ENCODE measurements at places on chromosomes 12 and 14.

- no peak for DNase-seq
Measured at GRCh38 chr14:92884410-92884809, 38.5 kb upstream of the CHGA start.

GRCh38 chr12:83172866-83173649 is 486.4 kb downstream of the TMTC2 start:
- DNase-seq = no peak

DNA sequence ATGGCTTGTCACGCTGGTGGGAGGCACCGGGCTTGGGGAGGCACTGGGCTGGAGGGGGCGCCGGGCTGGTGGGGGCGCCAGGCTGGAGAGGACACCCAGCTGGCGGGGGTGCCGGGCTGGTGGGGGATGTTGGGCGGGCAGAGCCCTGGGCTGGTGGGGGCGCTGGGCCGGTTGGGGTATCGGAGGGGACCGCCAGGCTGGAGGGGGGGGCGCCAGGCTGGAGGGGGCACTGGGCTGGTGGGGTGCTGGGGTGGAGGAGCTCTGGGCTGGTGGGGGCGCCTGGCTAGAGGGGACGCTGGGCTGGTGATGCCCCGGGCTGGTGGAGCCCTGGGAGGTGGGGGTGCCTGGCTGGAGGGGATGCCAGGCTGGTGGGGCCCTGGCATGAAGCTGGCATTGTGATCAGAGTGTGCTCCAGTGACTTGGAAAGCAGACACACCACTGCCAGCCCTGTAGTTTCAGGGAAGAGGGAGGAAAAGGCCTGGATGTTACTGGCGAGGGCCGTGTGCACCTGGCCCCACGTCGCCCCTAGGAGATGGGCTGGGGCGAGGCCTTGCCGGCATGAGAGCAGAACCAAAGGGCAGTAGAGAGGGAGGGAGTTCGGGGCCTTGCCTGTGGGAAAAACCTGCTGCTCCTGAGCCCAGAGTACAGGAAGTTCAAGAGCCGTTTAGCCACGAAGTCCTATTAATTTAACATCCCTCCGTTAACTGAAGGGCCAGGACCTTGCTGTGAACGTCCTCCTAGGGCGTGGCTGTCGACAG is 13.1 kb downstream of the TEDC1 start:
- no peak for DNase-seq

- no peak for DNase-seq
Measured at GRCh38 chr14:69960296-69960695, 81.1 kb downstream of the SMOC1 start.

DNA sequence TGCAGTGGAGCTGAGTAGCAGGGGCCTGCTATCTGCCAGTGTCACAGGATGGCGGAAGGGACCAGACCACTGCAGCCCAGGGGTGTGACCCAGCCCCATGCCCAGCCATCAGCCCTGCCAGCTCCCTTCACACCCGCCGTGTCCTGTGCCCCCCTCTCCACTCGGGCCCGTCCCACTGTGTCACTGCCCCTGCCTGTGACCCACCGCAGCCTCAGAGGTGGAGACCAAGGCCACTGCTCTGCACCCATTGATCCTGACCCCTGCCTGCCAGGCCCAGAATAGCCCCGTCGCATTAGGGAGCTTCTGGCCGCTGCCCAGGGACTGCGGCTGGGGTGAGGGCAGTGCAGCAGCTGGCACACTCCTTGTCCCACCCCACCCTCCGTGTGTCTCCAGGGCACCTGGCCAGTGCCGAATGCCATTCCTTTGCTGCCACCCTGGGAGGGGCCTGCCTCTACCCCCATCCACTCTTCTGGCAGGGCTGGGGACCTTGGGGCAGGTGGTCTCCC is 2.1 kb upstream of the CRIP2 start:
- DNase-seq = no peak

DNA sequence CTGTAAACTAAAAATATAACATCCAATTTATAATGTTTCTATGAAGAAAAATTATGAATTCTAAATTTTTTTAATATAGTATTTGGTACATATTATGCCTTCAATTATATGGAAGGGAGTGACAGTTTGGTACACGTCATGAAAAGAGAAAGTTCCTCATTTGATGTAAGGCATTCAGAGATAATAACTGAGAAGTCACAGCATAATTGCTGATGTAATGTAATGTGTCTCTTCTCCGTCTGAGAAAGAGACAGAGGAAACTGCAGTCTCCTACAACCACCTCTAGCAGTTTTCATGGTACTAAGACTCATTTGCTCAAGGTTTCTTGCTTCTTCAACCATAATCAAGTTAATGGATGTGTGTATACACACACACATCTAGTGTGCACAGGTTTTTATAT is 2.3 kb upstream of the CD69 start:
- no peak for DNase-seq

DNA sequence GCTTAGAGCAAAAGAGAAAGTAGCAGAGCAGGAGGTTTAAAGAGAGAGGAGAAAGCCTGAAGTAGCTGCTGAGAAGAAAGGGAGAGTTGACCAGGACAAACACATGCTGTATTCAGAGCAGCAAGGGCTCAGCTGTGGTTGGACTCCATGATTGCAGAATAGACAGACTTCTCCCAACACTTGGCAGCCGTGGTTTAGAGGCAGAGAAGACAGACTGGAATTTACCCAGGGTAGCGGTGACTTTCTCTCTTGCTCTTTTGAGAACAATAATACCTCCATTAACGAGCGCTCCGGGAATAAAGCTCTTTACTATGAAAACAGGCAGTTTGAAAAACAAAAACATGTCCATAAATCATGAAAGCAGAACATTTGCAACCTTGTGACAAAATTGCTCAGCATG is 21.4 kb upstream of the IGF1 start:
- no peak for DNase-seq

GRCh38 chr12:1740161-1740948 is 49.5 kb downstream of the ADIPOR2 start:
- DNase-seq = no peak

DNA sequence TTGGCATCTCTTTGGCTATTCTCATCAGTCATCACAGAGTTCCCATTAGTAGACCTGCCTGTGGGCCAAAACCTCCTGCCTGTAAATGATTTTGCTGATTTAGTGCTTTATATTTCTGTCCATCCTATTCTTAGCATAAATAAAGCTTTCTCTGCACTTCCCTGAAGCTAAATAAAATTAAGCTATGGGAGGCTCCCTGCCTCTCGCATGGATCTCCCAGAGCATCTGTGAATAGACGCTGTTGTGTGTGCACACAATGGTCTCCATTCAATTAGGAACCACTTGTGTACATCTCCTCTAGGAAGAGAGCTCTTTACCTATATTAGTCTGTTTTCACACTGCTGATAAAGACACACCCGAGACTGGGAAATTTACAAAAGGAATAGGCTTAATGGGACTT is 80.4 kb downstream of the PPFIBP1 start:
- DNase-seq = no peak

DNA sequence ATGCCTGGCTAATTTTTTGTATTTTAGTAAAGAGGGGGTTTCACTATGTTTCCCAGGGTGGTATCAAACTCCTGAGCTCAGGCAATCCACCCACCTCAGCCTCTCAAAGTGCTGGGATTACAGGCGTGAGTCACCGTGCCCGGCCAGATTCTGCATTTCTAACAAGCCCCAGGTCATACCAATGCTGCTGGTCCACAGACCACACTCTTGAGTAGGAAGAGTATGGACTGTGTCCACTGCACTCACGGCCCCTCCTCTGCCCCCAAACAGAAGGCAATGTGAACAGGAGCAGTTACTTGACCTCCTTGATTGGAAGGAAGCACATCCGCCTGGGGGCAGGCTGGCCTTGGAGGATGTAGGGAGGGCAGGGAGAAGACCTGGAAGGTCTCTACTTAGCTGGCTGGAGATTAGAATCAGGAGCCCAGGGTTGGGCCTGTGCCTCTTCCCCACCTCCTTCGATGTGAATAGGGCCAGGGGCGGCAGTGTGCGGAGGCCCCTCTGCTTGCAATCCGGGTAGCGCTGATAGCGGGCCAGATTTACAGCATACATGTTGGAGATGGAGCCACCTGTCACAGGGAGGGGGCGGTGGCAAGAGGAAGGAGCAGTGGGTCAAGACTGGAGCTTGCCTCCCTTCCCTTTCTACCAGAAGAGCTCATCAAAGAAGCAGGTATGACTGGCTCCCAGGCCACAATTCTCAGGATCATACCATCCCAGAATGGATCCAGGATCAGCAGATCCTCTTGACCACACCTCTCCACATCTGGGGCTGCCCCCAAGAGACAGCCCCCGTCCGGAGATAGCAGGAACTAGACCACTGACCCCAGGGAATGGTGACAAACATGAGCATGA is 9.4 kb upstream of the ZNF740 start:
- DNase-seq = no peak

GRCh38 chr12:55931317-55931779 is 386 bp downstream of the DGKA start:
- no peak for DNase-seq

- no peak for DNase-seq
Measured at GRCh38 chr12:56021889-56022497, 1.1 kb downstream of the IKZF4 start.

GRCh38 chr12:6771509-6772330 is 600 bp upstream of the LAG3 start:
- no peak for DNase-seq

- no peak for DNase-seq
Measured at GRCh38 chr12:116698116-116698515, 39.8 kb downstream of the SPRING1 start.

GRCh38 chr12:53128780-53129569 is 25.7 kb downstream of the SOAT2 start:
- DNase-seq = no peak

- DNase-seq = no peak
Measured at GRCh38 chr12:120197542-120197887, 3.0 kb upstream of the GCN1 start.

GRCh38 chr14:24837280-24838046 is 203.5 kb upstream of the GZMB start:
- DNase-seq = no peak

- DNase-seq = no peak
Measured at GRCh38 chr12:11968048-11968383, 102.7 kb upstream of the BCL2L14 start.

DNA sequence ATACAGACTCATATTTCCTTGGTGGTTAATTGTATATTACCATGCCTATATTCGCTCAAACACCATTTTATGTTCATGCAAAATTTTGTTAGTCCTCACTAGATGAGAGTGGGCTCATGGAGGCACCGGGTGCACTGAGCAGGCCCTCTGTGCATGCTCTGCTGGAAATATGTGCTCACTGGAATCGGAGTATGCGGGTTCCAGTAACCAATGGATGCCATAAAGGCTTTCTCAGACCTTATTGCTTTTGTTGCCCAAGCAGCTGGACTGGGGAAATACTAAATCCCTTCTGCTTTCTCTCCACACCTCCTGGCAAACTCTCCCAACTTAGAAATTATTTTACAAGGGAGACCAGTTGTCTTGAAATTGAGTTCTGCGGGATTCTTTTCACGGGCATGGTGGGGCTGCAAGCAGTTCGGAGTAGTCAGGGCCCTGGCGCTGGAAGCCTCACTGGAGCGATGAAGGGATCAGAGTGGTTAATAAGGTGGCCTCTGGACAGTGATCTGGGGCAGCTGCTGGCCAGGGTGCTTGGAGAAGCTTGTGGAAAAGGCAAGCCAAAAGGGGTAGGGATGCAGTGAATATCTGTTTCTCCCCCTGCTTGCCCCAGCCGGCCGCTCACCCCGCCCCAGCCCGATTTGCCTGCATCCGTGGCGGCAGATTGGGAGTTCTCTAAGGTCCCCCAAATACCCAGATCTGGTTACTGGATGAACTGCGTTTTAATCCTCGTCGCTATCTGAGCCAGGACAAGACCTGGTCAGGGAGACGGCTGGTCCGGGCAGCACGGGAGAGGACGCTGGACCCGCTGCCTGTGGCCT is 7.4 kb upstream of the HOXC6 start:
- DNase-seq = no peak

GRCh38 chr12:68815928-68816800 is 8.2 kb downstream of the MDM2 start:
- DNase-seq = no peak

GRCh38 chr12:32462908-32463307 is 63.5 kb downstream of the FGD4 start:
- DNase-seq = no peak

DNA sequence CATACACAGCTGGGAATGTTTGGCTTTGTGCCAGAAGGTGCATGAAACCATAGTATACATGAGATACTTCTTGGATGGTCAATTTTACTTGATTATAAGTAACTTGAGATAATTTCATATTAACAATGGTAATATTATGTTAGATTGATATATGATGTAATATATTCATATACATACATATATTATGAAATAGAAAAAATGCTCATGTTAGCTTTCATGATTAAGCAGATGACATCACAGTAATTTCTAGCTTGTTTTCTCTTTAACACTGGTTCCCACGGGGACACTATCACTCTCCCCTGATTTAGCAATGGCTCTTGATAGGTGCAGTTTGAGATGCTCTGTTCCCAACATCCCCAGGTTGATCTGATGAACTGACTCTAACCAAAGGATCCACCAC is 35.4 kb upstream of the NTF3 start:
- DNase-seq = no peak

GRCh38 chr12:96421014-96421413 is 20.8 kb upstream of the CDK17 start:
- DNase-seq = no peak

GRCh38 chr12:15092826-15093225 is 120.0 kb downstream of the PDE6H start:
- DNase-seq = no peak

DNA sequence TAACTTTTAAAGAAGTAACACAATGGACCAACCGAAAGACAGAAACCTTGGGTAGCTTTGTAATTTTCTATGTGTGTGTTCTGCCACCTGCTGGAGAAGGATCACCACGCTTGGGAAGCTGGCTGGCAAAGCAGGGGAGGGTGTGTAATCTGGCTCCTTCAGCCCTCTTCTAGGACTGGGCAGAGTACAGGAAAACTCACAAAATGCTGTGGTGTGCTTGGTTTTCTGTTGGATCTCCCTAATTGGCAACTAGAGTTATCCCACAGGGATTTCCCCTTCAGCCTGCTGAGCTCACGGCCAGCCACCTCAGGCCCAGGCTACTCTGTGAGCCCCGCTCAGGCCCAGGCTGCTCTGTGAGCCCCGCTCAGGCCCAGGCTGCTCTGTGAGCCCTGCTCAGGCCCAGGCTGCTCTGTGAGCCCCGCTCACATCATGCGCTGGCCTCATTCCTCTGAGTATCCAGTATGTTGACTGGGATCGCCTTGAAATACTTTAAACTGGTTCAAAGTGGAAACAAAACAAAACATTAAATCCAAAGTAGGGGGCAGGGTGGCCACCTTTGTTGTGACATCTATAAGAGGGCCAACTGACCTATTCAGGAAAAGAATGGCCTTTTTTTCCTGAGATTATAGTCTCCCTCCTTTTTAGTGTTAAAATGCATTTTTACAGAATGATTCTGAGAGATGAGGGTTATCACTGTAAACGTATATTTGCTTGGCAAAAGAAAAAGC is 52.0 kb upstream of the RNU6-8 start:
- peak; percentile 19 for DNase-seq

Data from activated CD8-positive, alpha-beta memory T cell treated with anti-CD3 and anti-CD28 coated beads for 1 hour (primary cell).